Testis (tissue), 5 donors: ENCODE measurements at places on chromosomes 13 and 19. TPM values are rescaled to one million over a fixed set of nuclear protein-coding genes. Genes with fewer than 3 reads are reported as not detected.

DNA sequence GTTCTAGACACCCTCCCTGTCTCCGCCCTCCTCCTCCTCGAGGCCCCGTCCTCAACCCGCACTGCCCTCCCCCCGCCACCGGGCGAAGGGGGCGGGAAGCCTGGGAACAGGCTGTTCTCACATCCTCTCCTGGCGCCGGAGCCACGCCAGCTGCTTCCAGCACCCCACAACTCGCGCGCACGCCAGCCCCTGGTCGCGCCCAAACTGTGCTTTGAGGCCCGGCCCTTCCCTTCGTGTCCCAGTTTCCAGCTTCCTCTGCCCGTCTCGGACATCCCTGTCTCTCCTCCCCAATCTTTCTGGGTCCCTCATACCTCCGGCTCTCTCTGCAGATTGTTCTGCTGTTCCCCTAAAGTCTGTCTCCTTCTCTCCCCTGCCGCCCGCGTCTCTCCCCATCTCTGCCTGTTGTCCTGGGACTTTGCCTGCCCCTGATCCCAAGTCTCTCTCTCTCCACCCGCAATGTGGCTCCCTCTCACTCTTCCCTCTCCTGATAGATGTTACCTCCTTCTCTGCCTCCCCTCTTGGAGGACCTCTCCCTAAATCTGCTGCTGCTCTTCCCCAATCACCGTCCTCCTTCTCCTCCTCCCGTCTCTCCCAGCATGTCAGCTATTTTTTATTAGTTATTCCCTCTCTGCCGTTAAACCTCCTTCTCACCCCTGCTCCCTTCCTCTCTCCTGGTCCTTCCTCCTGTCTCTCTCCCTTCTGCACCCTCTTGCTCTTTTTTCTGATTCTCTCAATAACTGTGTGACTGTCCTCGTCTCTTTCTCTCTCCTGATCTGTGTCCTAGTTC is 14.2 kb downstream of the DPF1 start:
- DNase-seq: peak; percentile 89
- peaks cover 22% of the 10 kb centered on the region for H3K4me1 ChIP-seq
- peak overlapping the region; percentile 79 for H3K27ac ChIP-seq
- H3K4me3 ChIP-seq: peak overlapping the region; percentile 17
- H3K27me3 ChIP-seq: no peaks in the 10 kb centered on the region
- no peaks in the 10 kb centered on the region for H3K36me3 ChIP-seq

GRCh38 chr19:47102346-47103060 is 11.1 kb downstream of the ZC3H4 start:
- H3K27ac ChIP-seq: no peak overlapping the region
- H3K4me1 ChIP-seq: peaks cover 32% of the 10 kb centered on the region
- no peaks in the 10 kb centered on the region for H3K36me3 ChIP-seq
- DNase-seq: no peak
- no peak overlapping the region for H3K4me3 ChIP-seq
- no peaks in the 10 kb centered on the region for H3K27me3 ChIP-seq

GRCh38 chr13:28805193-28805819 is 14.8 kb upstream of the MTUS2 start:
- no peak overlapping the region for H3K4me3 ChIP-seq
- no peaks in the 10 kb centered on the region for H3K4me1 ChIP-seq
- peak; percentile 78 for DNase-seq
- no peaks in the 10 kb centered on the region for H3K27me3 ChIP-seq
- H3K27ac ChIP-seq: no peak overlapping the region

The FSD1 gene
- 24.1 TPM for total RNA-seq

GRCh38 chr19:39299832-39300231 is 3.6 kb downstream of the IFNL1 start:
- no peak overlapping the region for H3K27ac ChIP-seq
- no peak overlapping the region for H3K4me3 ChIP-seq
- no peaks in the 10 kb centered on the region for H3K4me1 ChIP-seq
- DNase-seq: no peak
- no peaks in the 10 kb centered on the region for H3K27me3 ChIP-seq
- H3K36me3 ChIP-seq: no peaks in the 10 kb centered on the region
